Ascending aorta (tissue), 2 donors: ENCODE measurements at places on chromosomes 2 and 18. TPM values are rescaled to one million over a fixed set of nuclear protein-coding genes. Genes with fewer than 3 reads are reported as not detected.

The WDR35 gene
- 2.1 TPM for total RNA-seq

The SRD5A2 gene
- not detected for total RNA-seq

The ABCG8 gene
- total RNA-seq, result not detected

The DGKD gene
- total RNA-seq, result 28.3 TPM

The MAPK4 gene
- total RNA-seq, result 1.2 TPM

The TSPYL6 gene
- not detected for total RNA-seq

The FAM136A gene
- 2.0 TPM for total RNA-seq

The FIGLA gene
- not detected for total RNA-seq

The PARD3B gene
- 9.5 TPM for total RNA-seq

The GAREM2 gene
- 2.1 TPM for total RNA-seq
